Mesenteric fat pad (tissue), 1 donor: ENCODE measurements at places on chromosomes 11 and 22. TPM values are rescaled to one million over a fixed set of nuclear protein-coding genes. Genes with fewer than 3 reads are reported as not detected.

DNA sequence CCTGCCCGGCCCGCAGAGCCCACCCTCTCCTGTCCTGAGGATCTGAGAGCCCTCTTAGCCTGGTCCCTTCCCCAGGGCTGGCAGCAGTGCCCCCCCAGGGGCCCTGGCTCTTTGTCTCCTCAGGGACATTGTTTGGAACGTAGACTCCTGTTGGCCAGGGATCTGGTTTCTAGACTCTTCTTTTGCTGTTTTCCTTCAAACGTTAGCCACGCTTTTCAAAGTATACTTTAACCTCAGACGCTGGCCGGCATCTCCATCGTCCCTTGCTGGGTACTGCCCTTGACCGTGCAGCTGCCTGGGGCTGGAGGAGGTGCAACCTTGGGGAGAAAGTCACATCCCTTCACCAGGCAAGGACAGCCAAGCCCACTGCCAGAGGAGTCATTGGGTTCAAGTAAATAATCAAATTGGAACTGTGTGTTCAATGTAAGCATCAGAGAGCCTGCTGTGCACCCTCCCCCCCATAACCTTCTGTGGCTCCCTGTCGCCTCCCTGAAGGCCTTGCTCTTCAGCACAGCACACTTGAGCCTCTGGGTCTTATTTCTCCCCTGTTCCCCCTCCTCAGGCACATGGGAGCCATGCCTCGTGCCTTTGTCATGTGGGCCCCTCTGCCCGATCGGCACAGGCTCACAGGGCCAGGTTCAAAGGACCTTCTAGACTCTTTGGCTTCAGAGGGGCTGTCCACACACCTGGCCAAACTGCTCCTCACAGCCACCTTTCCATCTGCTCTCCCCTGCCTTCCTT is 21.8 kb upstream of the WNT7B start:
- no peak for DNase-seq

DNA sequence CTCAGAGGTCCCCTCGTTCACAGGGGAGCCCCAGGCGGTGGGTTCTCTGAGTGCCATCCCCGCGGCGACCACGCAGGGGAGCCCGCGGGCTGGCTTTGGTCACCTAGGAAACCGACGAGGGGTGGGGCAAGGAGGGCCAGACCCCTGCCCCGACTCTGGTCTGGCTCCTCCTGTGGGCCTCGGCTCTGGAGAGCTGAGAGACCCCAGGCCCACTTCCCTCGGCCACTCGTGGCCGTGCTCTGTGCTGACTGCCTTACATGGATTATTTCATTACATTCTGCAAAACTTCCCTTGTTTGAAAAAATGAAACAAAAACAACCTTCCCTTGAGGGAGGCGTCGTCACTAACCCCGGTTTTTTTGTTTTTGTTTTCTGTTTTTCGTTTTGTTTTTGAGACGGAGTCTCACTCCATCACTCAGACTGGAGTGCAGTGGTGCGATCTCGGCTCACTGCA is 15.1 kb upstream of the CYTH4 start:
- DNase-seq, result no peak

GRCh38 chr11:45803971-45804760 is 783 bp upstream of the SLC35C1 start:
- DNase-seq, result peak; percentile 97

DNA sequence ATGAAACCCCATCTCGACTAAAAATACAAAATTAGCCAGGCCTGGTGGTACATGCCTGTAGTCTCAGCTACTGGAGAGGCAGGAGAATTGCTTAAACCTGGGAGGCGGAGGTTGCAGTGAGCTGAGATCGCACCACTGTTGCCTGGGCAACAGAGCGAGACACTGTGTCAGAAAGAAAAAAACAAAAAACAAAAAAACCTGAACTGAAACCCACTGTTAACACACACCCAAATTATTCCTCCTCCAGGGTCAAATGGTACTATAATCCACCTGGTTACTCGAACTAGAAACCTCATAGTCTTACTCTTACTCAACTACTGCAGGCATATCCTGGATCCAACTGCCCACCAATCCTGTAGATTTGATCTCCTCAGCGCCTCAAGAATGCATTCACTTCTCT is 35.5 kb downstream of the USP28 start:
- DNase-seq, result no peak

The OR51B5 gene
- total RNA-seq, result not detected

The TRIM29 gene
- total RNA-seq, result 1.3 TPM

The NTM gene
- total RNA-seq, result 2.9 TPM

The FLRT1 gene
- total RNA-seq, result not detected
